H4 (cell line): ENCODE measurements at places on chromosomes 2 and 18. TPM values are rescaled to one million over a fixed set of nuclear protein-coding genes. Genes with fewer than 3 reads are reported as not detected.

Gene SPATA3
- total RNA-seq, result not detected in 2 replicates

DNA sequence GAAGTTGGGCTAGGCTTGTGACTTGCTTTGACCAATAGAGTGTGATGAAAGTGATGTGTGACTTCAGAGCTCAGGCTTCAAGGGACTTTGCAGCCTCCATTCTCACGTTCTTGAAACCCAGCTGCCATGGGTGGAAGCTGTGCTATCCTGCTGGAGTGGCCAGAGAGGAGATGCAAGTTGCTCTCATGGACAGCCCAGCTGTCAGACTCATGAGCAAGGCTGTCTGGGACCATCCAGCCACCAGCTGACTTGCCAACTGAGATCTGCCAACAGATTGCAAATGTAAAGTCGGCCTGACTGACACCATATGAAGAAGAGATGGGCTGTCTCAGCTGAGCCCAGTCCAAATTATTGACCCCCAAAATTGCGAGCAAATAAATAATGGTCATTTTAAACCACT lies 226.4 kb upstream of the CXCR4 start:
- DNase-seq, result no peak

DNA sequence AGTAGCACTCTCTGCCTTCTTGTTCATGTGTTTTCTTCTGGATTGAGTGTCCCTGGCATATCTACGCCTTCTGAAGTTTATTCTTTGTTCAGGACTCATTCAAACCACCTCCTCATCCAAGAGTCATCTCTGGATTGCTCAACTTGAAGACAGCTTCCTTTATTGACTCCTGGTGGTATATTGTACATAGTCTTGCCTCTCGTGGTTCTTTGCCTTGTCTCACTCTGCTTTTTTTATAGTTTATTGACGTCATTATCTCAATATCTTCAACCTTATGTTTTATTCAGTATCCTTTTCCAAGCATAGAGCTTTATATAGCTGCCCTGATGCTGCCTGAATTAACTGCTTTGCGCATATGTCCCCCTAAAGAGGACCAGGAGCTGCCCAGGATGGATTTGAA lies 161.7 kb downstream of the INSIG2 start:
- DNase-seq, result peak; percentile 16

Gene VIT
- 2.4 and 3.6 TPM in 2 replicates for total RNA-seq
